ENCODE measurements at places on chromosomes 4 and X. TPM values are rescaled to one million over a fixed set of nuclear protein-coding genes. Genes with fewer than 3 reads are reported as not detected.

- no peak overlapping the region for H3K27ac ChIP-seq
- H3K36me3 ChIP-seq = no peaks in the 10 kb centered on the region
- H3K4me3 ChIP-seq = no peak overlapping the region
- no peak for DNase-seq
- H3K27me3 ChIP-seq = no peaks in the 10 kb centered on the region
Measured at GRCh38 chr4:103423261-103423660, 225.1 kb upstream of the CENPE start.

- DNase-seq = peak; percentile 43
- H3K36me3 ChIP-seq = no peaks in the 10 kb centered on the region
- H3K4me1 ChIP-seq = peaks cover 43% of the 10 kb centered on the region
- no peak overlapping the region for H3K4me3 ChIP-seq
Measured at GRCh38 chrX:150038315-150038714, 100.0 kb upstream of the EOLA2 start.

DNA sequence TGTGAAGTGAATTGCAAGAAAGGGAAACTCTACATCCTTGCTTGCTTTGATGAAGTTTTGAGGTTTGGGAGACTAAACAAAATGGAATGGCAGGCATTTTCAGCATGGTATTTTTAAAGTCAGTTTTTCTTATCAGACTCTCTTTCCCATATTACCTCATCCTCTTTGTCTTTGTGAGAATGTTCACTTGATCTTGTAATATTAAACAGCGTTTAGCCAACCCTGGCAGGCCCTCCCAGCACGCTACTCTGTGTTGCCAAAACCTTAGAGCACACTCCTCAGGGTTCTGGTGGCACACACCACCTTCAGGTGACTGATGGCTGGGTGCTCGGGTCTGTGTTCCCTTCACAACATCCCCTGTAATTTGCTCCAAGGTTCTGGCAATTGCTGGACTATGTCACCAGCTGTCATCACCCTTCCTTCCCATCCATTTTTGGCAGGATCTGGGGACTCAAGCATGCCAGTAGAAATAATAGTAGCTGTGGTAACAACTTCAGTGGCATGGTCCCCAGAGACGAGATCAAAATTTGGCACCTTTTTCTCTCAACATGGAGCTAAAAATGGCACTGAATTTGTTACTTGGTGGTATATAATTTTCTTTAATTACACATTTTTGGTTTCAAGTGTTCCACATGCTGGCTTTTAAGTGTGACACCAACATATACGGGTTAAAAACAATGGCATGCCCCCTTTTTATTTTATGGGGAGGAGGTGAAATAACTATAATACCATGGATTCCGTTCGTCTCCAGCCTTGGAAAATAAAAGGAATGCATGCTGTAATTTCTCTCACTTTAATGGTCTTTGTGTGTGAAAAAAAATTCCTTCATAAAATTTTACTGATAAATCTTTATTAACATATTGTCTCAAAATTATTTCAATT lies 273.1 kb downstream of the DCTD start:
- peaks cover 16% of the 10 kb centered on the region for H3K4me1 ChIP-seq
- no peaks in the 10 kb centered on the region for H3K27me3 ChIP-seq
- H3K36me3 ChIP-seq = no peaks in the 10 kb centered on the region
- DNase-seq = peak; percentile 82

DNA sequence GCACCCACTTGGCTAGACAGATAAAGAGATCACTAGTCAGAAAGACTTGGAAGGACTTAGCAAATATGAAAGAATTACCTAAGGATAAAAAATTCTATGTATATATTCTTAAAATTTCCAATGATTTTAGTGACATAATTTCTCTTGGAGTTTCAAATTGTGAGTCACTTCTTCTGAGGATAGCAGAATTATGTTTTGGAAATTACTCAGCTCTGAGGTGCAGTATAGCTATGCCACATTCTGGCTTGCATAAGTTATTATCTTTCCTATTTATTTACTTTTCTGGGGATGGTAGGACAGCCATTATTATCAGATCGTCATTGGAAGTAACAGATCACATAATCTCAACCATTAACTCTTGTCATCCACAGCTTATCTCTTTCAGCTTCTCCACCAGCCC lies 853.5 kb downstream of the TRIML1 start:
- no peak for DNase-seq
- no peaks in the 10 kb centered on the region for H3K36me3 ChIP-seq
- no peak overlapping the region for H3K27ac ChIP-seq
- H3K27me3 ChIP-seq = no peaks in the 10 kb centered on the region
- no peak overlapping the region for H3K4me3 ChIP-seq
- H3K4me1 ChIP-seq = no peaks in the 10 kb centered on the region

The TMPRSS11B gene
- not detected for total RNA-seq

The GBA3 gene
- not detected for total RNA-seq

- DNase-seq = peak; percentile 63
- peaks cover 52% of the 10 kb centered on the region for H3K27me3 ChIP-seq
- peaks cover 12% of the 10 kb centered on the region for H3K4me1 ChIP-seq
- H3K4me3 ChIP-seq = peak overlapping the region; percentile 37
Measured at GRCh38 chr4:52051615-52052474, 741 bp downstream of the SPATA18 start.

The NLGN4X gene
- total RNA-seq = 1.2 TPM

The MTNR1A gene
- total RNA-seq = 0.13 TPM

Data from SJSA1 (cell line).